G401 (cell line): ENCODE measurements at places on chromosomes 11 and 22. TPM values are rescaled to one million over a fixed set of nuclear protein-coding genes. Genes with fewer than 3 reads are reported as not detected.

GRCh38 chr22:50074056-50074455 is 11.2 kb downstream of the MLC1 start:
- DNase-seq: no peak

- no peak for DNase-seq
Observed at GRCh38 chr22:38799265-38800002, 5.5 kb upstream of the DNAL4 start.

GRCh38 chr11:126585774-126586491 is 230.4 kb downstream of the ST3GAL4 start:
- DNase-seq: peak; percentile 75

GRCh38 chr11:66727282-66728037 is 1.6 kb downstream of the SPTBN2 start:
- DNase-seq: peak; percentile 79

DNA sequence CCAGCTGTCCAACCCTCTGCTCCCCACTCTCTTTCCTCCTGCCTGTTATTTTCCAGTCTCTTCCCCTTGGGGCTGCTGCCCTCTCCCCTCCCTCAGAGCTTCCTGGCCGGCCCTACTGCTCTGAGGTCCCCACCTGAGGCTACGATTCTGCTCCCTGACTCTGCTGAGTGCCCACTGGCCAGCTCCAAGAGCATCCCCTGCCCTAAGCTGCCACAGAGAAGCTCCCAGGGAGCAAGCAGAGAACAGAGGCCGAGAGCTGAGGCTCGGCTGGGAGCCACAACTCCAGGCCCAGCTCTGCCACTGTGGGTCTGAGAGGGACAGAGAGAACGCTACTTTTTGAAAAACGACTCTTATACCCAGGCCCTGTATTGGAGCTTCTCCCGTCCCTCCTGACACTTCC is 61.1 kb downstream of the CHRDL2 start:
- DNase-seq: no peak

DNA sequence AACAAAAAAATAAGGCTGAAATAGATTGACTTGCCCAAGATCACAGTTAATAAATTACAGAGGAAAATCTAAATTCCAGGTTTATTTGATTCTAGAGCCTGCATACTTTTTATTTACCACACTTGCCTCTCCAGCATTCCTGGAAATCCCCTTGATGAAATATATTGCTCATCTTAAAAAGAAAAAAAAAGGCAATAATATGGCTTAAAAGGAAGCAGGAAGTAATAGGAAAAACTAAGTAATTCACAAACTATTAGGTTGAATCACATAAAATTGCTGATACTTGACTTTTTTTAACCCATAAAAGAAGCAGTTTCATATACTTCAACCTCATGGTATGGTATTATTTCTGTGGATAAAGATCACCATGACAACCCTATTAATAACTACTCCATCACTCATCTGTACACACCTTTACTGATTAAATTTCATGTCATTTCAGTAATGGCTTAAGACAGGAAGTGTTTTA is 52.9 kb downstream of the COPB1 start:
- DNase-seq: no peak

DNA sequence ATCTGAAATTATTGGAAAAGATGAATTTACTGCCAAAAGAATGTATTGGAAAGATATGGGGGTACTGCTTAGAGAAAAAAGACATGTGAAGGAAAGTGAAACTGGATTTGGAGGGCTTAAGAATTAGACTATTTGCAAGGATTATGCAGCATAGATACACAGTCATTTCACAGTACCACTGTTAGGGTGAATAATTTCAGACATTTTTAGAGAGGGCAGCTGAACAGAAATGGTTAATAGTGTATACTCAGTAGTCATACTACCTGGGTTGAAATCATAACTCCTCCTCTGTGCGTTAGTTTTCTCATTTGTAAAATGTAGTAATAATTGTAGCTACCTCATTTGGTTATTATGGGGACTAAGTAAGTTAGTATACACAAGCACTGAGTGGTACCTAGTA is 33.0 kb downstream of the GAS2 start:
- DNase-seq: no peak

- DNase-seq: no peak
Observed at GRCh38 chr22:21909871-21910270, 42.4 kb upstream of the MAPK1 start.

Gene SMIM35
- not detected in 2 replicates for total RNA-seq

Gene GRM5
- not detected in 2 replicates for total RNA-seq

Gene SLC25A45
- total RNA-seq: 1.1 TPM in 1 of 2 replicates, not detected in the other

Gene VPS37C
- 15.5 and 16.6 TPM in 2 replicates for total RNA-seq

Gene SMTNL1
- not detected in 2 replicates for total RNA-seq

GRCh38 chr11:11842421-11843008 is 743 bp downstream of the USP47 start:
- DNase-seq: peak; percentile 65

DNA sequence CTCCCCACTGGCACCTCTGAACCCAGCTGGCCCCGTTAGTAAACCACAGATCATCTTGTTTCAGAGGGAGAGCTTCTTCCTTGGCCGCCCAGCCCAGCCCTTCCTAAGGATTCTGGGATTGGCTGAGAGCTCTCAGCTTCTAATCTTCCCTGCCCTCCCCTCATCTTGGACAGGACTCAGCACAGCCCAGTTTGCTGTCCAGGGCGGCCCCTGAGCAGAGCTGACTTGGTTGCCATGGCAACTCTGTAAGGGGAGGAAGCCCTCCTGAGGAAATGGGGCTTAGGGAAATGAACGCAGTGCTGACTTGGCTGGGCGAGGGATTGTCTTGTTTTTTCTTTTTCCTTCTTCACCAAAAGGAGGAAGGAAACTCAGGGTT is 4.6 kb downstream of the APOL4 start:
- peak; percentile 69 for DNase-seq

GRCh38 chr11:28090052-28090749 is 17.8 kb downstream of the KIF18A start:
- DNase-seq: no peak

DNA sequence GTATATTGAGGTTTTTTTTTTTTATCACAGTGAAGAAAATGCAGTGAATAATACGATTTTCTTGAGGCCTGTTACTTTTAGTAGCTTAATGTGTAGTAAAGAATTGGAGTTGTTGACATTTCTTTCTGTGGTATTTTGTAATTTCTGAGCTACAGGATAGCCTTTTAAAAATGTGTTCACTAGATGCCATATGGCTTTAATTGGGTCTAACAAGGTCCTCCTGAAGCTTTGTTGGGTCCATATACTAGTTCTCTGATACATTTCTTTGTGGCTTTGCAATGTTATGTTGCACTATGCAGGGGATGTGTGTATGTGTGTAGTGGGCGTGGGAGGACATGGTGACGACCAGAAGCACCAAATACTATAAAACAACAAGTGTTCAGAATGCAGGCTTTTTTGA is 25.1 kb downstream of the FBXO7 start:
- DNase-seq: no peak

Gene GNG3
- 0.14 TPM in 1 of 2 replicates, not detected in the other for total RNA-seq

Gene CREB3L1
- 2.4 and 7.2 TPM in 2 replicates for total RNA-seq

DNA sequence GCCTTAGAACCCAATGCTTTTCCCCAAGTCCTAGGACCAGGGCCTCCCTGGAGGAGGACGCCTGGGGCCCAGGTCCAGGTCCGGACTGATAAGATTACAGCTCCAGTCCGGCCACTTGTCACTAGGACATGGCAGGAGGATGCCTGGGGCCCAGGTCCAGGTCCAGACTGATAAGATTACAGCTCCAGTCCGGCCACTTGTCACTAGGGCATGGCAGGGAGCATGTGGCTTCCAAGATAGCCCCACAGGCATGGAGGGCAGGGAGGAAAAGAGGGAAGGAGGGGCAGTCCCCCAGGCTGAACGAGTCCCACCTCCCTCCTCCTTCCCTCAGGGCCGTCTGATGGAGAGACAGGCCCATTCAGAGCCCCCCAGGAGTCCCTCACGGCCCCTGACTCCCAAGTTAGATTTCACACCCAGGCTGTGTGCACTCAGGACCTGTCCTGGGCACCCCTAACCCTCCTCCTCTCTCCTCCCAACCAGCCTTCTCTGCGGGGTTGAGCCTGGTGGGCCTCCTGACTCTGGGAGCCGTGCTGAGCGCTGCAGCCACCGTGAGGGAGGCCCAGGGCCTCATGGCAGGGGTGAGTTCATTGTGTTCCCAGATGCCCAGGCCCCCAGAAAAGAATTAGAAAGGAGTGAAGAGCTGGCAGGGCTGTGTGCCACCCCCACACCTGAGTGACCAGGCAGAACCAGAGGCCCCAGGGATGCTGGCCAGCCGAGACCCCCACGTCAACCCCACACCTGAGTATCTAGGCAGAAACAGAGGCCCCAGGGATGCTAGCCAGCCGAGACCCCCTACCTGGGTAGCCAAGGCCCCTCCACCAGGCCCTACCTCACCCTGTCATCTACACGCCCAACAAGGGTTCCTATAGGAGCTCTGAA is 2.1 kb downstream of the TSPAN32 start:
- no peak for DNase-seq

GRCh38 chr11:65448074-65448417 is 25.4 kb downstream of the NEAT1 start:
- DNase-seq: peak; percentile 9

DNA sequence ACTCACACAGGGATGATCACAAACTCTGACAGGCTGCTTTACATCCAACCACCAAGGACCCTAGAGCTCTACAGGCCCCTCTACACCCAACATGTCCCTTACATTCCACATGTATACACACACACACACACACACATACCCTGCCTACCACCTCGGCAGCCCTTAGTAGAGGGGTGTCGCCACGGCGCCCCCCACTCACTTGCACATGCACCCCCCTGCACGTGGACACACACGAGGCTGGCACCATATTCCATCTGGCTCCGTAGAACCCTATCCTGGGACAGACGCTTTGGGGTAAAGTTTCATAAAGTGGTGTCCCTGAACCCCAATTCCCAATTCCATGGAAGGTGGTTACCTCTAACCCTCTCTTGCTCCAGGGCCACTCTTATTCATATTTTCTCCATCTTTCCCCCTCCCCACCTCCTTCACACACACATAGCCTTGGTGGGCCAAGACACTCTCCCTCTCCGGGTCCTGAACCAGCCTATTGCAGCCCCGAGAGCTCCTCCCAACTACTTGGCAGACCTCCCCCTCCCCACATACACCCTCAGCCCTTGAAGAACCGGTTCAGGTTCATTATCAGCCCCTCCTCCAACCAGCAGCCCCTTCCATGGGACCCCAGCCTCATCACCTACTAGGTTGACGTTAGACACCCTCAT is 809 bp downstream of the PDE2A start:
- no peak for DNase-seq

DNA sequence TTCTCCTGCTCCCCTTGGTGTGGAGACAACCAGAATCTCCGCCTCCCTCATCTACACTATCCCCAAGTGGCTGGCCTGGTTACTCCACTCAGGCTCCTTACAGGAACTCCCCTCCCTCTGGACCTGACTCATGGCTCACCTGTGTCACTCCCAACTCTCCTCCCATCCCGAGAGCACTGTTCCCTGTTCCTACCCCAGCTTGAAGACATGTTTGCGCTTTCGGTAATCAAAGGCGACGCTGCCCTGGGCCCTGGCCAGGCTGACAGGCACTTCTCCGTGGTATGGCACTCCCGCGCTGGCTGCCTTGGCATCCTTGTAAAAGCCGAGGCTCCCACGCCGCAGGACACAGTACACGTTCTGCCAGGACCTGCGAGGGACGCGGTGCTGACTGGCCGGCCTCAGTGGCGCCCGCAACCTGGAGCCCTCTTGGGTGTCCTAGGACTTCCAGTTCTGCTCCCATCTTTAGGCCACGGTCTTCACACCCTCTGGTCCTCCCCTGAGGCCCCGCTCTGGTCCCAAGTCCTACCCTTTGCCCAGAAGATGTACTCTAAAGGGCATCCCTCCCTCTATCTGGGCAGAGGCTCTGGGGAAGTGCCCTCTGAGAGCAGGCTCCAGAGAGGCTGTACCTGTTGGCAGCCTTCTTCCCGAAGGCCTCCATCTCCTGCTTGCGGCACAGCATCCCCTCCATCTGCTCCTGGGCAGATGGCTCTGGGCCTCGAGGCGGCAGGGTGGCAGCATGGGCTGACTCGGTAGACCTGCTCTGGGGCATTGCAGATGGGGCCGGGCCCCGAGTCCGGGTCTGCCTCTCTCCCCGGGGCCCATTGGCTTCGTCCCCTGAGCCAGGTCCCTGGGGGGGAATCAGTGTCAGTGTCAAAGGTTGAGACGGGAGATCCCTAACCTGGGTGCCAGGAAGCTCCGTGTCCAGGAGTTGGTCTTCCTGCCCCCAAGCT is 9.4 kb upstream of the RBM4B start:
- peak; percentile 84 for DNase-seq

- DNase-seq: no peak
Observed at GRCh38 chr11:71490731-71491390, 36.2 kb upstream of the KRTAP5-7 start.

Gene THYN1
- total RNA-seq: 111 and 116 TPM in 2 replicates

Gene NNMT
- not detected in 2 replicates for total RNA-seq

GRCh38 chr11:102081313-102081712 is 28.9 kb upstream of the YAP1 start:
- DNase-seq: no peak

GRCh38 chr11:66745356-66746235 is 16.6 kb upstream of the SPTBN2 start:
- DNase-seq: peak; percentile 67

DNA sequence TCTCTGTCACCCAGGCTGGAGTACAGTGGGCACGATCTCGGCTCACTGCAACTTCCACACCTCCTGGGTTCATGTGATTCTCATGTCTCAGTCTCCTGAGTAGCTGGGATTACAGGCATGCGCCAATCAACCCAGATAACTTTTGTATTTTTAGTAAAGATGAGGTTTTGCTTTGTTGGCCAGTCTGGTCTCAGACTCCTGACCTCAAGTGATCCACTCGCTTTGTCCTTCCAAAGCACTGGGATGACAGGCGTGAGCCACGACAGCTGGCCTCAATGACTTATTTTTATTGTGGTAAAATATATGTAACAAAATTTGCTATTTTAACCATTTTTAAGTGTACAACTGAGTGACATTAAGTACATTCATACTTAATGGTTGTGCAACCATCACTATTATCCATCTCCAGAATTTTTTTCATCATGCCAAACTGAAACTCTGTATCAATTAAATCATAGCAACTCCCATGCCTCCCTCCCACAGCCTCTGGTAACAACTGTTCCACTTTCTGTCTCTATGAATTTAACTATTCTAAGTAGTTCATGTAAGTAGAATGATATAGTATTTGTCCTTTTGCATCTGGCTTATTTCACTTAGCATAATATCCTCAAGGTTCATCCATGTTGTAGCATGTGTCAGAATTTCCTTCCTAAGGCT is 50.7 kb upstream of the CWF19L2 start:
- DNase-seq: no peak

DNA sequence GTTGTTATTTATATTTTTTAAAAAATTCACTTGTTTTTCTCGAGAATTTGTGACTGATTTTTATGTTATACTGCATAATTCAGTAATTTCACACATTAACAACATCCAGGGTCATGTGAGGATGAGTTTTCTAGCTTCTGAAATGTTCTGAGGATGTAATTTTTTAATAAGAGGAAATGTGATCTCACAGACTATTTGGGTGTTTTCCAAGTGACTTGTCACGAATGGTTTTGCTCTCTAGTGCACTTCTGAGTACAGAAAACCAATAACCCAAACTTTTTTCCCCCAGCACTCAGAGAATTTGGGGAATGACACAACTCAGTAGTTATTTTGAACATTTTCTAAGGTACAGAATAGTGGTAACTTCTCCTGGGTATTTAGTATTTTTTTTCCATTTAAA is 821.1 kb upstream of the ARHGAP42 start:
- DNase-seq: no peak
